H9 (cell line): ENCODE measurements at places on chromosomes 6 and 20. TPM values are rescaled to one million over a fixed set of nuclear protein-coding genes. Genes with fewer than 3 reads are reported as not detected.

DNA sequence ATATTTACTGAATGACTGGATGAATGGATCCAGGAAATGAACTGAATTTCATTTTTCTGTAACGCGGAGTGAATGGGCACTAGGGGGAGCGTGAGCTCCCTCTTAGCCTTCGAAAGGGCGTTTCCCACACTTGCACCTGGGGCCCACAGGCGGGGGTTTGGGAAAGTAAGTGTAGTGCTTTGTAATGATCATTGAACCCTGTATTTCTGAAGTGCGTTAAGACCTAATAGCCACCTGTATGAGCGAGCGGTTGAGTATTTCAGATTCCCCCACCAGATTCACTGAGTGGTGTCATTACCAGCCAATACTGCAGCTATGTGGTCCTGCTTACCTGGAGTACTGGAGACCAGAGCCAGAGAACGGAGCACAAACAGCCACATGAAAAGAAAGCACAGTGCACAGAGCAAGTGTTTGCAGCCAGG is 10.5 kb downstream of the SYTL3 start:
- peak; percentile 59 for DNase-seq

- DNase-seq, result no peak
These were observed 282.9 kb upstream of the RNF217 start for GRCh38 chr6:124679387-124679786.

- no peak for DNase-seq
These were observed 6.8 kb upstream of the RIPK1 start for GRCh38 chr6:3061501-3061941.

RAB44 gene
- total RNA-seq, result 0.04 TPM in 1 of 2 replicates, not detected in the other

ERVFRD-1 gene
- total RNA-seq, result not detected in 2 replicates

- no peak for DNase-seq
These were observed 9.2 kb downstream of the ASF1A start for GRCh38 chr6:118903138-118903537.

BNIP5 gene
- not detected in 2 replicates for total RNA-seq

DNA sequence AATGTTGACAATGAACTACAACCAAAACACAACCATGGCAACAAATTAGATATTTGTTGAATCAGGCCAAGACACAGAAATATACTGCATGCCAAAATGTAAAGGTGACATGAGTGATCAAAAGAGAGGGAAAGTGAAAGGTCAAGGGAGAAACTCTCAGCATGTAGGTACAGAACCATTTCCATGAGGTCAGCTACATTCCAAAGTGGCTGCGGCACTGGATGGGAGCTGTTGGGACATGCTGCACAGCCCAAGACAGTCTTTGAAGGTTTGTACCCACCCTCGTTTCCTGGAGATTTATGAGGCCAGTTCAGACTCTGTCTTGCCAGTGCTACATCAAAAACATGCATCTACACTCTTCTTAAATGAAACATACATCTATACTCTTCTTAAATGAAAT is 579.9 kb downstream of the BMP2 start:
- DNase-seq, result no peak
